ENCODE measurements at places on chromosomes 7 and 10.

- DNase-seq = no peak
Measured at GRCh38 chr10:12981570-12981969, 19.9 kb downstream of the CCDC3 start.

DNA sequence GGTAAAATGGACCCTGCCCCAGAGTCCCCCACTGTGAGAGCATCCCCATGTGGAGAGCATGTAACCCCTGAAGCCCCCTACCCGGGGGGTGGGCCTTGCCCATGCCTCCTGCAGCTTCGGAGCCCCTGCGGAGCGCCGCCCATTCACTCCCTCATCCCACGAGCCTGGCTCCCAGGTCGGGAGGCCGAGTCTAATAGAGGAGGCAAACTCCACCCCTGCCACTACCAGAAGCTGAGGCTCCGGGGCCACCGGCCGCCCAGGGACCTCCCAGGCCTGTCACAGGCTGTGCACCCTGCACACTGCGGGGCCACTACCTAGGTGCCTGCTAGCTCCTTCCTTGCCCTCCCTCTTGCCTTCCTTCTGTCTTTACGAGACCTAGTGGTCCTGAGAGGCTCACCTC is 17.4 kb downstream of the WDR86 start:
- DNase-seq = no peak

- no peak for DNase-seq
Measured at GRCh38 chr7:138377306-138377705, 82.8 kb upstream of the TRIM24 start.

GRCh38 chr10:54758791-54759190 is 42.2 kb downstream of the PCDH15 start:
- DNase-seq = no peak

DNA sequence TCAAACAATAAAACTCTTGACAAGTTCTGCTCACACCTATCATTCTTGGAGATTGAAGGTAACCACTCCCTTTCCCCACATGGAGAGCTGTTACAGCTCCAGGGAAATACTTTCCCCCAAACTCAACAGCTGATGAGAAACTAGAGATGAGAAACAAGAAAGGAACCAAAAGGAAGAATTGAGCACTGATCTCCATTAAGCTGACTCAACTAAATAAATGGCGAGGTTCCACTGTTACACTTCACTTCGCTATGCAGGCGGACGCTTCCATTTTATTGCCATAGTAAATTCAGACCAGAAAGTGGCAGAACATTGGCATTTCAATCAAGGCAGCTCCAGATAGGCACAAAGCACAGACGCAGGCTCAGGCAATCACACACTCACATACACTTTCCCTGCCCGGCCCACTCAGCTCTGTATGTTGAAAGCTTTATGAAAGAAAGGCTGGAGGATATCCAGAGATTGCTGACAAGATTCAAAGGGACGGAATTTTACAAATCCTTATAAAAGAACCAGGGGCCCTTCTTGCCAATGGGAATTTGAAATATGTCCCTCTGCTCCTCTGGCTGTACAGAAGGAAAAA is 11.5 kb upstream of the YAE1 start:
- DNase-seq = no peak

DNA sequence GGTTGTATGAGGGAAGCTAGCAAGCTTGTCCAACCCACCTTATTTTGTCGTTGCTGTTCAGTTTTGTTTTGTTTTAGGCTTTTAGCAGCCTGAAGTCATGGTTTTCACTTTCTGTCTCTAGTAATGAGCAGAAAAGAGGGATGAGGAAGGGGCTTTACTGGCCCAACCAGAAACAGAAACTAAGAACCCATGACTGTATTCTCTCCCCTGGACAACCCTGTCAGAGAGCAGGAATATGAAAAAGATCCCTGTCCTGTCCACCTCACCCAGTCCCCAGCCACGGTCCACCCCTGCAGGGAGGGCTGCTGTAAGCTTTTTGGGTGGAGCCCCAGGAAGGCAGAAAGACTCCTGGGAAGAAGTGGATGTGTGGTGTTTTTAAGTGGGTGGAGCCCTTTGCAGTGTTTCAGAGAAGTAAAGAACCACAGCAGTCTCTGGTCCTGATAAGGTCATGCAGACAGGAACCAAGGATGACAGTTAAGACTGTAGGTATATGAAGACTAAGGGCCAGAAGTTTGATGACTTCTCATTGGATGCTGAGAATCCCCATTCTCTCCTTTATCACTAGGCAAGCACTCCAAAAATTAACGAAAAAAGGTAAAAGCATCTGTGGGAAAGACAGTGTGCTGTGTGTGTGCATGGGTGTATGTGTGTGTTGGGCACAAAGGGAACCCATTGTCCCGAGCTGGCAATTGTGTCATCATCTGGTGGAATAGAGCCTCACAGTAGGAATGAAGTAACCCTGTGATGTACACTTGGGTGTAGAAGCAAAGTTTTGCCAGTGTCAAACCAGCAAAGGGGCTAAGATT is 13.8 kb downstream of the MRPL32 start:
- no peak for DNase-seq

- no peak for DNase-seq
Measured at GRCh38 chr10:119313644-119314043, 106.3 kb downstream of the GRK5 start.

GRCh38 chr10:49241385-49241784 is 53.2 kb upstream of the TMEM273 start:
- no peak for DNase-seq

GRCh38 chr7:91397096-91397495 is 132.9 kb downstream of the FZD1 start:
- DNase-seq = no peak

DNA sequence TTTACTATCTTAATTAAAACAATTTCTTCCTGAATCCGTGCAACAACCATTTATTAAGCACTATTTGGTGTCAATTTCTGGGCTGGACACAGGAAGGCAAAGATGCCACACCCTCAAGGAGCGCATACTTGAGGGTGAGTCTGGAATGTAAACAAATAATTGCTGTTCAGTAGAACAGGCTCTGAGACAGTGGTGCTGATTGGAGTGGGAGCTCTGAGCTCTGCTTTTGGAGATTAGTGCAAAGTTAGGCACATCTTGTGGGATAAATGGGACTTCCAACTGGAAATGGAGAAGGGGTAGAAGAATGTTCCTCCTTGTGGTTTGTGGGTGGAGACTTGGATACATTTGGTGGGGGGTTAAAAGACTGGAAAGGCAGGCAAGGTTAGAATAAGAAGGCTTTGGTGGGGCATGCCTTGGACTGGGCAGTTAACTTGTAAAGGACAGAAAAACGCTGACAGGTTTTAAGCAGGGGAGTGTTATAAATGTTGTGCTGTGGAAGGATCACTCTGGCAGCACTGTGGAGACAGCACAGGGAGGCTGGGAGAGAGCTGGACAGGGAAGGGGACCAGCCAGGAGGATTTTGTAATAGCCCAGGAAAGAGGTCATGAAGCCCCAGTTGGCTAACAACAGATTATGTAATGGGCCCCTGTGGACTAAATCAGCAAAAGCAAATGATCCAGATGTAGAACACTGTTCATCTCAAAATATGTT is 80.7 kb downstream of the ZNF365 start:
- no peak for DNase-seq

- DNase-seq = no peak
Measured at GRCh38 chr10:51986516-51986915, 287.1 kb upstream of the CSTF2T start.

DNA sequence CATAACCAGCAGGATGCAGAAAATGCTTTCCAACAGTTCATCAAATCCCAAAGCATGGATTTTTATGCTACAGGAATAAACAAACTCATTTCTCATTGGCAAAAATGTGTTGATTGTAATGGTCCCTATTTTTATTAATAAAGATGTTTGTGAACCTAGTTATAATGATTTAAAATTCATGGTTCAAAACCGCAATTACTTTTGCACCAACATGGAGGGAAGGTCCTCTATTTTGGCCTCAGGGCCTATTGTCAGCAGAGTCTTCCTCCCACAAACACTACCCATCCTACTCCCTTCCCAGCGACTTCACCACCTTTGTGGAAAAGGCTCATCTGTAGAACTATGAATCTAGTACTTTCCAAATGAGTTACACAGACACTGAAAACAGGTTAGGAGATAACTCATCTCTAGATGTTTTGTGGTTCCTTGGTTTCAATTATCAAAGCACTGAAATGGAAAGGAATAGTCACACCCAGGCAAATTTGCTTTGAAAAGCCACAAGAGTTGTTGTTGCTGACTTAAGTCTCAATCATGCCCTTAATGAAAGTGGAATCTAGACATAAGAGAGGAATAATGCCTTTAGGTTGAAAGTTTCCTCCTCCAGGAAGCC is 59.4 kb upstream of the FRMD4A start:
- no peak for DNase-seq

DNA sequence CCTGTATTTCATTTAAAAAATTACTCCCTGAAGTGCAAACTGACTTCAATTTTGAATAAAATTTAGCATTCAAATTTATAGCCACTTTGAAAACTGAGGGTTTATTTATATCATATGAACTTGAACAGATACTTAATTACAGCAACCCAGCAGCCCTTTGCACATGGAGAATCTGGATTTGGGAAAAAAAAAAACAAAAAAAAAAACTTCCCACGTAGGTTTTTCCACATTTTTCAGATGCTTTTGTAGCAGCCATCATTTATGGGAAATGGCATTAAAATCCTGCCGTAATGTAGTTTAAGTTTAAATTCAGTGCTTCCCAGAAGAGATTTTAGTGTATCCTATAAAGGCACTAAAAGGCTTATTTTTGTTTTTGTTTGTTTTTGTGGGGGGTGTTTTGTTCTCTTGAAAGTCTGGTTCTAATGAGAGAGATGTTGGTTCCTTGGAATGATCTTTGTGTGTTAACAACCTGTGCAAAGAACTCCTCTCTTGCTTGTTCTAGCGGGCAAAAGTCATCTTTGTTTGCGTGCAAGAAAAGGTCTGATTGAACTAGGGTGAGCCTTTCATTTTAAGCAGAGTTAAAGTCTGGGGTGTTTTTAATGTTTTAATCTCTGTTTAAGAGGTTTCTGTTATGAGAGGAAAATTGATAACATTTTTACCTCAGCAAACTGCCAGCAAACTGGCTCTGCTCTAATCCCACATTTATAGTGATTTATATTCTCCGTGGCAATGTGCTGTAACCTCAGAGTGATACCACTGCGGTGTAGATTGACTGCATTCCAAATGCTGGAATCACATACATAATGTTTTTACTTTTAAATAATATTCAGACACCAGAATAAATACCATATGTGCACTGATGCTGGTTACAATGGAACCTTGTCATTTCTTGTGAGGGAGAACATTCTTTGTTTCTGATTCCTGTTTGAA is 105.5 kb downstream of the WNT2 start:
- no peak for DNase-seq

GRCh38 chr10:118262538-118262937 is 79.6 kb downstream of the FAM204A start:
- no peak for DNase-seq

DNA sequence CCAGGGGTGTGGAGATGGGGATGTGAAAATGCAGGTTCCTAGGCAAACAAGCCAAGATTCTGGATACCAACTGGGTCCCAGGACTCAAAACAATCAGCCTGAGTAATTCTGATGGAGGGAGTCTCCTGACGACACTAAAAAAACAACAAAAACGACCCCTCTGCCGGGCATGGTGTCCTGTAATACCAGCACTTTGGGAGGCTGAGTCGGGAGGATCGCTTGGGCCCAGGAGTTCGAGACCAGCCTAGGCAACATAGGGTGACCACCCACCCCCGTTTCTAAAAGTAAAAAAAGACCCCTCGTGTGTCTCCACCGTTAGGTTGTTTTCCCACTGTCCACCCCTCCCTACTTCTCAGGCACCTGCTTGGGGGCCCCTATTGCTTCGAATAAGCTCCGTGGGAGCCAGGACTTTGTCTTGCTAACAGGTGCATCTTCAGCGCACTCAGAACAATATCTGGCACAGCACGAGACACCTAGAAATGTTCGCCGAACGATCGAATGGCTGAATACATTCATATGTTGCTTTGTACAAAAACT is 743 bp upstream of the NRF1 start:
- DNase-seq = no peak

- DNase-seq = no peak
Measured at GRCh38 chr10:103855852-103856796, 748 bp upstream of the SH3PXD2A start.

DNA sequence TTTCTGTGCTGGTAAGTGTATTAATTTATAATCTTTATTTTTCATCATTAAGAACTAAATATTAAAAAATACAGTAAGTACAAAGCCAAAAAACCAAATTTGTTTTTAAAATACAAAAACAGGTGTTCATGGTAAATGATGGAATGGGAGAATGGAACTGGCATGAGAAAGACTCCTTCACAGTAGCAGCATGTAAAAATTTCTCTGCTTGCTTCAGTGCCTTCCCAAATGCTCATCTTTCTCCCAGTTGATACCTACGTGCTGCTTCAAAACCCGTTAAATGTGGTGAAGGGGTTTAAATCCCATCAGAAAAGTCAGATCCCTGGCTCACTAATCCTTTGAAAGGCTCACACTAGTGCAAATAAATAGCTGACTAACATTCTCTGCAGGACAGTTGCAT is 4.2 kb downstream of the RNF133 start:
- DNase-seq = no peak

GRCh38 chr7:150927157-150927955 is 50.8 kb downstream of the KCNH2 start:
- DNase-seq = no peak

- DNase-seq = no peak
Measured at GRCh38 chr10:132006966-132007365, 25.2 kb upstream of the BNIP3 start.

DNA sequence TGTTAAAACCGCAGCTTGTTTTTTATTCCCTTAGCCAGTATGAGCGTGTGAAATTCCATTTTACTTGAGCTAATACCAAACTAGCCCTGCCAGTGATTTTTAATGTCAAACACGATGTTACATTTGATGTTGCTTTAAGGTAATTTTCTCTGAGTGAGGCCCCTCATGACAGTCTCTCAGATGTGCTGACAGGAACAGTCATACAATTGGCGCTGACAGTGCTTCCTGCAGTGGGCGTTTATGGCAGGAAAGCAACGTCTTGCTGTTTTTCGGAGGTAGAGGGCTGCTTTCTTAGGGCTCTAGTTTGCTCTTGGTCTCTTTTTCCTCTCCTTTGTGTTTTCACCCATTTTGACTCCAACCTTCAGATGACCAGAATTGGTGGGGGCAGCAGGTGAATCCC is 19.3 kb downstream of the PON1 start:
- no peak for DNase-seq

- DNase-seq = no peak
Measured at GRCh38 chr7:8295638-8296361, 33.8 kb upstream of the ICA1 start.

GRCh38 chr10:52526251-52526823 is 212.3 kb downstream of the DKK1 start:
- no peak for DNase-seq

GRCh38 chr10:93452143-93452542 is 30.0 kb downstream of the MYOF start:
- no peak for DNase-seq

DNA sequence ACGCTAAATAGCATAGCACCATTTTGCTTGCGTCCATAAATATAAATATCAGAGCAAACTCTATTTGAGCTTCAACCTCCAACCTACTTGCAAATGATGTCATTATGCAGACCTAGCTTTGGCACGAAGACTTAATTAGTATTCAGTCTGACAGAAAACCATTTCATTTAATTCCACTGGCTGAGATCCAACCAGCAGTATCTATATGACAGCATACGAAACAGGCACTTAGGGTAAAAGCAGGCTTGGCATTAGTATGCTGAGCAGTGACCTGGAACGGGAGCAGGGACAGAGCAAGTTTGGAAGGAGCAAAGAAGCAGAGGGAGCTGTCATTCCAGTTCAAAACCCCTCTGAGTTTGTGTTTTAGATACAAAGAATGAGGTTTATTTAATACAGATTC is 312.5 kb upstream of the CHRM2 start:
- no peak for DNase-seq
